Suprapubic skin (tissue), 4 donors: ENCODE measurements at places on chromosomes 16 and 17. TPM values are rescaled to one million over a fixed set of nuclear protein-coding genes. Genes with fewer than 3 reads are reported as not detected.

DNA sequence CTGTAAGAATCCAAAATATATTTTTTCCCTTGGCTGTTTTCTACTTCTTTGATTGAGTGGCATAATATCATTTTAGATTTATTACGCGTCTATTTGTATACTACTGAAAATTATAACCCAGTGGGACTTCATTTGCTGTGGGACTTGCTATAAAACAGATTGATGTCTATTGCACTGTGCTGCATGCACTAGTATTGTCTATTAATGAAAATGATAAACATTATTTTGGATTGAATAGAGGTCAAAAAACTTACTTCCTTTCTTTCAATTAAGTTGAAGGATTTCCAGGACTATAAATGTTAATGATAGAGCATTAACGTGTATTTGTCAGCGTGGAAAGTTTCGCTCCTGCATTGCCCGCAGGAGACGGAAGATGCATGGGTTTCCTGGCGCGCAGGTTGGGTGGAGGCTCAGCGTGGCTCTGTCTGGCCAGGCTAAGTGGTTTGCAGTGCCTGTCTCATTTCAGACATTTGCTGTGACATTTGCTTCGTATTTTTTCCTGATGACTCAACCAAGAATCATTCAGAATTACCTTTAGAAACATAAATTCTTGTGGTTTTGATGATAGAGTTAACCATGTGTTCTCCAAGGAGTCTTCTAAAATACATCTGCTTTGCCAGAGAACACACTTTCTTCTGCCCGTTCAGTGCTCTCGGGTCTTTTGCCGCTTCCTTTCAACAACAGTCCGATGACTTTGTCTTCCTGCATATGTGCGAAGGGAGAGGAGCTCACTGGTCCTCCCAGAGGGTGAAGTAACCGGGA, 216.7 kb downstream of the RPTOR start:
- H3K36me3 ChIP-seq, result peaks cover under 1% of the 10 kb centered on the region
- H3K4me1 ChIP-seq, result peaks cover 11% of the 10 kb centered on the region

RPA1 gene
- total RNA-seq, result 30.4 TPM

DNA sequence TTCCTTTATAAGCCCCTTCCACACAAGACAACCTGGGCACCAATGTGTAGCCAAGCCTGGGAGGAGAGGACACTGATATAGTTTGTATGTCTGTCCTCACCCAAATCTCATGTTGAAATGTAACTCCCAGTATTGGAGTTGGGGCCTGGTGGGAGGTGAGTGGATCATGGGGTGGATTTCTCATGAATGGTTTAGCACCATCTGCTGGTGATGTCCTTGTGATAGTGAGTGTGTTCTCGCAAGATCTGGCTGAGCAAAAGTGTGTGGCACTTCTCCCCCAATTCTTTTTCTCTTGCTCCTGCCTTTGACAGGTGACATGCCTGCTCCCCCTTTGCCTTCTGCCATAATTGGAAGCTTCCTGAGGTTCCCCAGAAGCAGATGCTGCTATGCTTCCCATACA, 135.8 kb downstream of the USP31 start:
- H3K4me1 ChIP-seq, result no peaks in the 10 kb centered on the region
- no peaks in the 10 kb centered on the region for H3K36me3 ChIP-seq
- H3K4me3 ChIP-seq, result no peak overlapping the region
- no peak for DNase-seq
- H3K27me3 ChIP-seq, result no peaks in the 10 kb centered on the region

EVPLL gene
- total RNA-seq, result 3.7 TPM

GRCh38 chr16:84820771-84821170, 986 bp downstream of the CRISPLD2 start:
- H3K4me3 ChIP-seq, result peak overlapping the region; percentile 57
- peaks cover 40% of the 10 kb centered on the region for H3K4me1 ChIP-seq
- no peaks in the 10 kb centered on the region for H3K36me3 ChIP-seq
- H3K27me3 ChIP-seq, result no peaks in the 10 kb centered on the region
- DNase-seq, result no peak
- peak overlapping the region; percentile 78 for H3K27ac ChIP-seq

DNA sequence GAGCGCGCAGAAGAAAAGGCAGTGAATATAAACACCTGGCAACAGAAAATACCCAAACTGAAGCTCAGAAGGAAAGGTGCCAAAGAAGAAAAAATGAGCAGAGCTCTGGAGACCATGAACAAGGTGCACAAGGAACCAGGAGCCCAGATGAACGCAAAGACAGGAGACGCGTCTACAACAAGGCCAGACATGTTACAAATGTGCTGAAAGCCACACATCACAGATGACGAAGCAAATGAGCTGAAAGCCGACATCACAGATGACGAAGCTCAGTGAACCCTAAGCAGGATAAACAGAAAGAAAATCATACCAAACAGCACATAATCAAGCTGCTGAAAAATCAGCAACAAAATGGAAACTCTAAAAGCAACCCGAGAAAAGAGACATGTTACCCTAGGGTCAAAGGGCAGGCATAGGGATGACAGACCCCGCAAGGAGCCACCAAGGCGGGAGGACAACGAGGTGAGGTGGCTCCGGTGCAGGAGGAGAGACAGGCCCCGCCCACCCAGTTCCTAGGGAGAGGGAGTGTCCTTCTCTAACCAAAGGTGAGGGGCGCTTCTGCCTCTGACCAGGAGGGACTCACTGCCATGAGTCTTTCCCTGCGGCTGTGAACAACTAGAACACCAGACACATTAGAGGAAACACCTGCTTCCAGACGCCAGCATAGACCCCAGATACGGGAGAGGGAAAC, 39.1 kb downstream of the CCDC57 start:
- no peak overlapping the region for H3K4me3 ChIP-seq
- H3K36me3 ChIP-seq, result peaks cover 35% of the 10 kb centered on the region
- H3K27me3 ChIP-seq, result no peaks in the 10 kb centered on the region

KRTAP9-4 gene
- total RNA-seq, result not detected

DNA sequence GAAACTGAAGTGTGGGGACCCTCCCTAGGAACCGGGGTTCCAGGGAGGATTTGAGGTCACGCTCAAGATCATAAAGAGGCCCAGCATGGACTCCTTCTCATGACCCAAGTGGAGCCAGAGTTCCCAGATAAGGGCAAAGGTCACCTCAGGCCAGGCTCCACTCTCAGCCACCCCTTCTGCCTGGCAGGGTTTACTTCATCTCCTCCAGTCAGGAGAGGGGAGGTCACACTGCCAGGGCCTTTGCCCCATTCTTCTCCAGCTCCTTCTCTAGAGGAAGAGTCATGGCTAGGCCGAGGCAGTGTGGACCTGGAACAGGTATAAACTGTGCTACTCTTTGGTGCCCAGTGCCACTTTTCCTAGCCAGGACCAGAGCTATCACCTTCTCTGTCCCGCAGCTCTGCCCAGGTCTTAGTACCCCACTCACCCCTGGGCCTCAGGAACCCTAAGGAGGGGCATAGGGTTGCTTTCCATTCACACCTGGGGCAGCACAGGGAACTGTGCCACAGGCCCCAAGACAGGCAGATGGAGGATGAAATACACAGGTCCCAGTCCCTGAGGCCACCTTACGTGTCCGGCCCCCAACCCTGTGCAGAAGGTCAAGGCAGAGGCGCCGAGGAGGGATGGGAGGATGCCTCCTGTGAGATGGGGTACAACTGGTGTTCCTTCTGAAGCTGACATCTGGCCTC, 879 bp upstream of the ACSF2 start:
- H3K27me3 ChIP-seq, result no peaks in the 10 kb centered on the region
- H3K36me3 ChIP-seq, result no peaks in the 10 kb centered on the region
- peaks cover 70% of the 10 kb centered on the region for H3K4me1 ChIP-seq
- H3K27ac ChIP-seq, result peak overlapping the region; percentile 84

GRCh38 chr17:58328195-58329034, at the start of gene TSPOAP1:
Gene TSPOAP1, minus strand, starts transcription at chr17:58328795. Its CDS starts 875 bp downstream, at chr17:58327920.
- DNase-seq, result no peak
- no peaks in the 10 kb centered on the region for H3K36me3 ChIP-seq
- H3K27me3 ChIP-seq, result peaks cover 11% of the 10 kb centered on the region
- H3K4me1 ChIP-seq, result peaks cover 19% of the 10 kb centered on the region
- H3K27ac ChIP-seq, result no peak within 1 kb of the TSS

- H3K4me1 ChIP-seq, result no peaks in the 10 kb centered on the region
- peaks cover 15% of the 10 kb centered on the region for H3K36me3 ChIP-seq
- H3K27me3 ChIP-seq, result no peaks in the 10 kb centered on the region
- no peak overlapping the region for H3K27ac ChIP-seq
- H3K4me3 ChIP-seq, result no peak overlapping the region
Measured at GRCh38 chr16:72825912-72826621, 221.9 kb downstream of the ZFHX3 start.

- peaks cover 97% of the 10 kb centered on the region for H3K36me3 ChIP-seq
- H3K27ac ChIP-seq, result no peak overlapping the region
- no peaks in the 10 kb centered on the region for H3K27me3 ChIP-seq
Measured at GRCh38 chr17:12994341-12995074, 23.3 kb downstream of the ELAC2 start.

GRCh38 chr17:74860229-74860871, 665 bp upstream of the GRIN2C start:
- no peak for DNase-seq
- H3K4me1 ChIP-seq, result peaks cover 32% of the 10 kb centered on the region
- H3K27me3 ChIP-seq, result peaks cover 72% of the 10 kb centered on the region

DNA sequence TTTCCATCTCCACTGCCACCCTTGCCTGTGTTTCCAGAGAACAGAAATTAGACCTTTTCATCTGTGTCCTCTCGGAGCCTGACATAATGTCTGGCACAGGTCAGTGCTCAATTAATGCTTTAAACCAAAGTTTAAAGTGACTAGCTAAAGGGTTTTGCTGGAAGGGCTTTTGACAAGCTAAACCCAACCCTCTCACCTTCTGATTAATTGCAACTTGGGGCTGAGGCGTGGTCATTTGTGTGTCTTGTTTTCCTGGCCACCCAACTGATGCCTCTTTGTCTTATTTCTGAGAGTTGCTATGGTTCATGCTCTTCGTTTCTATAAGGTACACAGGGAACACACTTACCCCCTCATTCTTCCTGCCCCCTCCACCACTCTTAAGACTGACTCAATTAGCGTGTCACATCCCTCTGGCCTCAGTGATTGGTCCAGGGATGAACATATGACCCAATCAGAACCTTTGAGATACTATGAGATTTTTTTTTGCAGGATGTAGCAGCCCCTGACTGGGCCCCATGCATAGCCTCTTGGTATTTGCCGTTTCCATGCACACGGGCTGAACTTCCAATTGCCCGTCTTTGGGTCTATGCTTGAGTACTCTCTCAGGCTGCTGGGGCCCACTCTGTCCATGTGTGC, 15.8 kb upstream of the BRD7 start:
- H3K4me1 ChIP-seq, result no peaks in the 10 kb centered on the region
- no peak overlapping the region for H3K4me3 ChIP-seq
- no peaks in the 10 kb centered on the region for H3K27me3 ChIP-seq

DNA sequence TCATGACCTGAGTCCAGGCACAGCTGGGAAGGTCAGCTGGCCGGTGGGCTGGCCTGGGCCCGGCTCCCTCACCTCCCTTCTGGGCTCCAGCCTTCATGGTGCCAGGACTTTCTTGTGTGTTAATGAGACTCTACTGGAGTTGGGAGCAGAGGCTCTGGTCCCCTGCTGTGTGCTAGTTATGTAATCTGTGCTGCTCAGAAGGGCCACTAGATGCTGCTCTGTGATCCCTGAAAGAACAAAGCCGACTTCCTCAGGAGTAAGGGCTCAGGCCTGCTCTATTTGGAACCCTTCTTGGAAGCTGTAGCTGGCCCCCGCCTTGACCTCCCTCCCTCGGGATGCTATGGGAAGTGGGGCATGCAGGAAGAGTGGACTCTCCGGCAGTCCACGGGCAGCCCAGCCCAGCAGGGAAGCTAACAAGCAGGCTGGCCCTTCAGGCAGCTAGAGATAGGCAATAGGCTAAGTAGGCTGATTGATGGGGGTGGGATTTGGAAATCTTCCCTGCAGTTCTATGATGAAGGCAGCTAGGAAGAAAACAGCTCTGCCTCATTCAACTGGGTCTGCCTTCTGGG, 3.3 kb upstream of the CDK5R1 start:
- peaks cover 33% of the 10 kb centered on the region for H3K36me3 ChIP-seq
- H3K27me3 ChIP-seq, result no peaks in the 10 kb centered on the region
- peak; percentile 79 for DNase-seq
- H3K4me1 ChIP-seq, result peaks cover 33% of the 10 kb centered on the region
- H3K27ac ChIP-seq, result no peak overlapping the region

DNA sequence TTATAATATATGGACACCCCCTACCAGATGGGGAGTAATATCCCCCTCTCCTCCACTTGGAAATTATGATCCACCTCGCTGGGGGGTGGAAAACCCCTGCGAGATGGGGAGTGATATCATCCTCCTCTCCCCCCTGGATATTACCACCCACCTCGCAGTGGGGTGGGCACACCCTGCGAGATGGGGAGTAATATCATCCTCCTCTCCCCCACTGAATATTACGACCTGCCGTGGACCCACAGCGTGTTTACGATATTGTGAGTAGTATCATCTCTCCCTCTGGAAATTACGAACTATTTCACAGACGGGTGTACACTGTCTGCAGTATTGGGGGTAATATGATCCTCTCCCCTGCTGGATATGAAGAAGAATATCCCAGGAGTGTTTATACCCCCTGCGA, 228.3 kb upstream of the WSCD1 start:
- H3K27me3 ChIP-seq, result no peaks in the 10 kb centered on the region
- no peaks in the 10 kb centered on the region for H3K36me3 ChIP-seq
- no peaks in the 10 kb centered on the region for H3K4me1 ChIP-seq
- H3K4me3 ChIP-seq, result no peak overlapping the region
- no peak for DNase-seq

MYH13 gene
- not detected for total RNA-seq

DNA sequence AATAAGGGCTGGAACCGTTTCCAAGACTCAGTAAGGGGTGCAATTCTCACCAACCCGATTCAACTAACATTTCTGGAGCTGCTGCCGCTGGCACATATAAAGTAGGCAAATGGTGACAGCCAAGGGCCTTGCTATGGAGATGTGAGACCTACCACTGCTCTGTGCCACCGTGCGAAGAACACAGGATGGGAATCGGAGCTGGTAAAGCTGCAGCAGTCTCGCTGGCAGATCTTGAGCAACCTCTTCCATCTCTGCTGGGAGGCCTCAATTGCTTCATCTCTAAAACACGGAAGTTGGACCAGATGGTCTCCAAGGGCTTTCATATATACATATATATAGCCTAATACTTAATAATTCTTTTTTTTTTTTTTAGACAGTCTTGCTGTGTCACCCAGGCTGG, 128.9 kb upstream of the RCVRN start:
- H3K27ac ChIP-seq, result peak overlapping the region; percentile 49
- H3K27me3 ChIP-seq, result no peaks in the 10 kb centered on the region
- H3K4me3 ChIP-seq, result no peak overlapping the region
- H3K36me3 ChIP-seq, result peaks cover 3% of the 10 kb centered on the region
- DNase-seq, result no peak

GRCh38 chr17:12953156-12953555, 64.7 kb downstream of the ELAC2 start:
- H3K27me3 ChIP-seq, result no peaks in the 10 kb centered on the region
- DNase-seq, result no peak
- H3K4me1 ChIP-seq, result no peaks in the 10 kb centered on the region

KARS1 gene
- total RNA-seq, result 110 TPM
